ENCODE measurements at places on chromosomes 1 and 21.
A peak's percentile ranks its signal among the peaks of the same experiment; 100 is the strongest.

GRCh38 chr1:181846681-181847080 is 214.8 kb downstream of the ZNF648 start:
- no peaks in the 10 kb centered on the region for H3K27me3 ChIP-seq
- no peaks in the 10 kb centered on the region for H3K4me1 ChIP-seq
- DNase-seq: no peak
- no peaks in the 10 kb centered on the region for H3K36me3 ChIP-seq
- H3K27ac ChIP-seq: no peak overlapping the region

DNA sequence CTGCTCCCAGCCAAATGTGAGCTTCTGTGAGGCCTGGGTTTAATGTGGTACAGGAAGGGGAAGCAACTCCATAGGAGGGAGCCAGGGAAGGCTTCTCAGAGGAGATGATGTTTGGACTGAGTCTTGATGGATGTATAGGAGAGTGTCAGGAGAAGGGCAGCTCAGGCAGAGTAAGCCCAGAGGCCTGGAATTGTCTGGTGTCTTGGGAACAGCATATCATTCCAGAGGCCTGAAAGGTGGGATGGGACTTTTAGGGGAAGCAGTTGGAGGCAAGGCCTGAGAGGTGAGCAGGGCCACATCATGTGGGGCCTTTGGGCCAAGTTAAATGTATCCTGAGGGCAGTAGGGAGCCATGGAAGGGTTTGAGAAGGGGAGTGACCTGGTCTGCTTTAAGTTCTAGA is 148.6 kb upstream of the WNT4 start:
- no peak for DNase-seq
- H3K4me3 ChIP-seq: no peak overlapping the region
- peaks cover 6% of the 10 kb centered on the region for H3K4me1 ChIP-seq
- no peaks in the 10 kb centered on the region for H3K36me3 ChIP-seq

DNA sequence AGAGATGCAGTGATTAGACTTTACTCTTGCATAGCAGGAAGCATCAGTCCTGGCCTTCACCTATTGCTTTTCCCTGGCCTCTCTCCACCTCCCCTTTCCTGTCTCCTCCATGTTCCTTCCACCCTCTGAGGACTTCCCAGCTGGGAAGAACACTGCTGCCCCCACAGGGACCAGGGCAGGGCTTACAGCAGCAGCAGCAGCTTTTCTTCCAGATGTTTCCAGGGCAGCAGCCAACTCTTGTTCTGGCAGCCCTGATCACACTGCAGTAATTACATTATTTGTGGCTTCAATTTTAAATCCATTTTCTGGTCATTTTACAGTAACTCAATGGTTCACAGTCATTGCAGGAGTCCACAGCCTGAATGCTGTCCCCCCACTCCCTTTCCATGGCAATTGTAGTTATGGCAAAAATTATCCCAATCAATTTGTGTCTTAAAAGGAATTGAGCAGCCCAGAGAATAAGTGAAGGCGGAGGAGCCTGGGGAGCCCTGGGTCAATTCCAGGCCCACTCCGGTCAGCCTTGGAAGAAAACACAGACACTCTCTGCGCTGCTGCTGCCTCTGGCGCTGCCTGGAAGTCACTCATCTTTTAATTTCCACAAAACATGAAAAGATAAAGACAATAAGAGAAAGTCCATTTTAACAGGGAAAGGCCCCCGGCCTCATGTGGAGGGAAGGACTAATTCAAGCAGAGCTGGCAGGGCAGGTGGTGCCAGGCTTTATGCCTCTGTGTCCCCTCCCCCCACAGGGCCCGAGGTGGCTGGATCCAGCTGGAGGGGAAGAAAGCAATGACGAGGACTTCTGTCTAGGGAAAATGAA is 148.6 kb downstream of the GRIK3 start:
- H3K36me3 ChIP-seq: no peaks in the 10 kb centered on the region
- H3K4me3 ChIP-seq: no peak overlapping the region
- H3K27me3 ChIP-seq: no peaks in the 10 kb centered on the region
- DNase-seq: no peak

DNA sequence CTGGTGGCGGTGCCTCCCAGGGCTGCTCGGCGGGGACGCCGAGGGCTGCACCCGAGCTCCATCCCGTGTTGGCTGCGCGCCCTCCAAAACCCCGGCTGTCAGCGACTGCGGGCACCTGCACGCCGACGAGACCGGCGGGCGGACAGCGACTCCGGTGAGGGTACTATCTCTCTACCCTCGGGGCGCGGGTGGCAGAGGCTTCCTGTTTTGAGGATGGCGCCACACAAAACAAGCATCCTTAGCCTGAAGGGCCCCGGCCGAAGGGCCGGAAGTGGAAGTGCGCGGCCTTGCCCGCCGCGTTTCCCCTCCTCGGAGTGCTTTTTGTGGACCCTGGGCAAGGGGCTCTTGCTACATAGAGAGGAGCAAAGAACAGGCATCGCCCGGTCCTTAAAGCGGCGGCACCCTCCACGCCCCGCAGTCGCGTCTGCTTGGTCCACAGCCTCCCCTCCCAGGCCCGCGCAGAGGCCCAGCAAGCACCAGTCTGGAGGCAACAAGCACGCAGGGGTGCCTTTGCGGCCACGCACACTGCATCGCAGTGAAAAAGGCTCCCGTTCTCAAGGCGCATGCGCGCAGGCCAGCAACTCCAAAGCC is 561 bp upstream of the COQ8A start:
- DNase-seq: no peak
- H3K27ac ChIP-seq: peak overlapping the region; percentile 82
- no peaks in the 10 kb centered on the region for H3K27me3 ChIP-seq
- H3K36me3 ChIP-seq: no peaks in the 10 kb centered on the region

DNA sequence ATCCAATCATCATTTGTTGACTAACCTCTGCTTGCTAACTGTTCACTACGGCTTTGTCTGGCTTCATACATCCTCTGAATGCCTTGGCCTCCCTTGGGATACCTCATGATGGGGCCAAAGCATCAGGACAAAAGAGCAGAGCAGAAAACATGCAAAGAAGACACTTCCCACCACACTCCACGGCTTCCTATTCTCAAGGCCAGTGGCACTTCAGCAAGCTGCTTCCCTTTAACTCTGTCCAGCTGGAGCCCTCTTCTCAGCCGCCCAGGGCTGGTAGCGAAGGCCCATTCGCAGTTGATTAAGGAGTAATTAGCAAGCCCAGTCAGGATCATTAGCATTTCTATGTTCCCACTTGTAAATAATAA is 224.3 kb upstream of the FGGY start:
- H3K27ac ChIP-seq: no peak overlapping the region
- H3K4me1 ChIP-seq: peaks cover 5% of the 10 kb centered on the region
- no peaks in the 10 kb centered on the region for H3K27me3 ChIP-seq

DNA sequence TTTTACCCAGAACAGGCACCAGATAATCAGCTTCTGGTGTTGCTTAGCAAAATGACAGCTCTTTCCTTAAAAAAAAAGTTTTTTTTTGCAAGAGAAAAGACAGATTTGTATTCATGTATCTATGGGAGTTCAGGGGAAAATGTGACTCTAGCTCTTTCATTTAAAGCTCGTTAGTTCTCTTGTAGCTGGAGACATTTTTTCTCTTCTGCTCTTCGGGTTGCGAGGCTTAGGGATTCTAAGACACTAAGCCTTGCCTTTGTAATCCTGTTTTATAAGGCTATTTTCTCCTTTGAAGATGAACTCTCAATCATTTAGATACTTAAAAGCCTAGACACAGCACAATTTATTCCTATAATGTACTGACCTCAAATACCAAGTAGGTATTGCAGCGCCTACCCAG is 40.3 kb upstream of the EDARADD start:
- no peaks in the 10 kb centered on the region for H3K4me1 ChIP-seq
- no peak for DNase-seq
- no peaks in the 10 kb centered on the region for H3K36me3 ChIP-seq
- no peak overlapping the region for H3K27ac ChIP-seq
- H3K4me3 ChIP-seq: no peak overlapping the region

- H3K4me1 ChIP-seq: no peaks in the 10 kb centered on the region
- H3K4me3 ChIP-seq: no peak overlapping the region
- DNase-seq: peak; percentile 43
- H3K27me3 ChIP-seq: no peaks in the 10 kb centered on the region
- H3K36me3 ChIP-seq: no peaks in the 10 kb centered on the region
These were observed 176.0 kb downstream of the PLPP3 start for GRCh38 chr1:56403321-56403720.

DNA sequence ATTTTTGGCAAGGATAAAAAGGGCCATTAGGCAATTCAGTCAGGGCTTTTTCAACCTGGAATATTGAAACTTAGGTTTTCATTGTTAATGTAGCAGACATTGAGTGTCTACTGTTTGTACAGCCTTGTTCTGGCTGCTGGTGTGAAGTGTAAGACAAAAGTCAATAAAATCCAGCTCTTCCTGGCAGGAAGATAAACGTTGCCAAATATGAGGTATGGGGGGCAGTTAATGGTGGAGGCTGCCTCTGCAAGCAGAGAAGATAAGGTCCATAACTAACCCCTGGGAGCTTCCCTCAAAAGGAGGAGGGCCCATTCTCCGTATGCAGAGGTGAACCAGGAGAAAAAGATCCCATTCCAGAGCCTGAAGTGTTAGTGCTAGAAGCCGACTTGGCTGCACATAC is 19.5 kb upstream of the SHE start:
- no peak overlapping the region for H3K27ac ChIP-seq
- peaks cover 47% of the 10 kb centered on the region for H3K27me3 ChIP-seq
- no peak overlapping the region for H3K4me3 ChIP-seq
- no peak for DNase-seq
- H3K36me3 ChIP-seq: no peaks in the 10 kb centered on the region
- no peaks in the 10 kb centered on the region for H3K4me1 ChIP-seq

GRCh38 chr1:64595871-64596515 is 126.1 kb downstream of the CACHD1 start:
- H3K4me1 ChIP-seq: peaks cover 4% of the 10 kb centered on the region
- H3K4me3 ChIP-seq: no peak overlapping the region
- no peaks in the 10 kb centered on the region for H3K27me3 ChIP-seq

DNA sequence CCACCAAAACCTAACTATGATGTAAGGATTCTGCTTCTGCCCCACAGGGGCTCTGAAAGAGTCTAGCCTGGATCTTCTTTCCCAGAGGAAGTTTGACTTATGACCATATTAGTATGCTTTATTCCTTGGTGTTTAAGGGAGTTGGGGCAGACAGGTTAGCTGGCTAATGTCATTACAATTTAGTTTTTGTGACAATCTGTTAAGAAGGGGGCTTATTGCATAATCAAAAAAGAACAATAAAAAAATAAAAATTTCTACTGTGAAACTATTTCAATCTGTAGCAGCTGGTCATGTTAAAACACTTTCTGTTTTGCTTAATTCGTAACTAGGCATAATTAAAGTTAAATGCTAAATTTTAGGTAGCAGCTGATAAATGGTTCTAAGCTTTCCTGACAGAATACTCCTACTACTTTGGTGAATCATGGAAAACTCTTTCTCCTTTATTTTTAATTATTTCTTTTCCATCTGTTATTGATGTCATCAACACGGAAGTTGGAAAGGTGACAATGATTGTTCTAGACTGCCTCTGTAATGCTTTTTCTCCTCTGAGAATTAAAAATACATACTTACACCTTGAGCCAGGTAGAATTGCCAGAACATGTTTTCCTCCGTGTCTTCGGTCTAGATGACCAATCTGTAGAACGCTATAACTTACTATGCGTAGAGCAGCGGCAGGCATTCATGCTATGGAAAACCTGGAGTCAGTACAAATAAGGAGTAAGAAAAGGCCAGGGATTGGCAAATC is 18.6 kb downstream of the DYRK3 start:
- peaks cover 61% of the 10 kb centered on the region for H3K36me3 ChIP-seq
- DNase-seq: no peak
- peaks cover 12% of the 10 kb centered on the region for H3K27me3 ChIP-seq
- H3K4me3 ChIP-seq: no peak overlapping the region
- no peak overlapping the region for H3K27ac ChIP-seq
- H3K4me1 ChIP-seq: peaks cover 3% of the 10 kb centered on the region

- H3K27ac ChIP-seq: no peak overlapping the region
- no peak overlapping the region for H3K4me3 ChIP-seq
- no peaks in the 10 kb centered on the region for H3K27me3 ChIP-seq
- no peak for DNase-seq
- peaks cover 25% of the 10 kb centered on the region for H3K36me3 ChIP-seq
These were observed 16.3 kb downstream of the SLC19A1 start for GRCh38 chr21:45525910-45526306.

- DNase-seq: no peak
- no peaks in the 10 kb centered on the region for H3K36me3 ChIP-seq
- no peak overlapping the region for H3K4me3 ChIP-seq
- peaks cover 20% of the 10 kb centered on the region for H3K27me3 ChIP-seq
- H3K27ac ChIP-seq: no peak overlapping the region
These were observed 28.5 kb upstream of the CAMK1G start for GRCh38 chr1:209554761-209555611.

- peak; percentile 92 for DNase-seq
- H3K4me3 ChIP-seq: peak overlapping the region; percentile 43
- H3K27ac ChIP-seq: no peak overlapping the region
- peaks cover 27% of the 10 kb centered on the region for H3K36me3 ChIP-seq
These were observed 55.2 kb downstream of the SLC9A1 start for GRCh38 chr1:27099587-27100334.

DNA sequence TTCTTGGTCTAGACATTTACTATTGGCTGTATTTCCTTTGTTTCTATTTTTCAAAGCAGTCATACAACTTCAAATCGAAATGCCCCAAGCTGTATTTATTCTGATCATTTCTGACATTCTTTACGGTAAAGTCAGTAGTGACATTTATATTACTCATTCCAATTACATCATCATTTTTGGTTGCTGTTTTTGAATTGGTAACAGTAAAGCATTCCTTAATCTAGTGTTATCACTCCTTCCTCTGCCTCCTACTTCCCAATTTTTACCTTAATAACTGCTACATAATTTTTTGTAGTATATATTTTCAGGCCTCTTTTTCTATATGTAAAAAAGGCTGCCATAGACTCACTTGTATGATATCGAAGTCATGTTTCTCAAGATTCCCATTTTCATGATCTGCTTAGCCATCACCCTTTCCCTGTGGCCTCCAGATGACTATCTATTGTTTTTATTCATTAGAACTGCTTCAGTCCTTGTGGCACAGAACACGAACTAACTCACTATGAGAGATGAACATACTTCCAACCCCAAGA is 167.2 kb downstream of the RUNX1 start:
- H3K4me3 ChIP-seq: no peak overlapping the region
- H3K4me1 ChIP-seq: peaks cover 5% of the 10 kb centered on the region
- peak; percentile 79 for DNase-seq

GRCh38 chr1:221753828-221754188 is 11.9 kb upstream of the DUSP10 start:
- no peaks in the 10 kb centered on the region for H3K27me3 ChIP-seq
- no peak overlapping the region for H3K27ac ChIP-seq
- H3K36me3 ChIP-seq: no peaks in the 10 kb centered on the region
- H3K4me3 ChIP-seq: no peak overlapping the region
- H3K4me1 ChIP-seq: no peaks in the 10 kb centered on the region

DNA sequence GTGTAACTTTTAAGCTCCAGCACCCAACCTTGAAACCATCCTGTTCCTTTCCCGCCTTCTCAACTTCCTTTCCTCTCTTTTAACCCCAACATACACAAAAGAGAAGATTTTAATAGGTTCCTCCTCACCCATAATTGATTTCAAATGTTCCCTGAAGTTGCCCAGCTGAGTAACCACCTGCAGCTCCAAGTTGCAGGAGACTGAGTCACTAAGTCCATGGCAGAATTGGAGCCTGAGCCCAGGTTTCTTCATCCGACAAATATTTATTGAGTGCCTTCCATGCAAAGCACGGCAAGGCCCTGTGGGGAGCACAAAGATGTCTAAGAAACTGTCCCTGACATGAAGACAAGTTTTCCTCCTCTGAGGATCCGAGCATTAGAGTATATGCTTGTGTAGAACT is 97.7 kb downstream of the PAPPA2 start:
- no peaks in the 10 kb centered on the region for H3K4me1 ChIP-seq
- DNase-seq: no peak
- H3K36me3 ChIP-seq: no peaks in the 10 kb centered on the region
- no peak overlapping the region for H3K27ac ChIP-seq
- H3K27me3 ChIP-seq: no peaks in the 10 kb centered on the region
- no peak overlapping the region for H3K4me3 ChIP-seq

- no peaks in the 10 kb centered on the region for H3K27me3 ChIP-seq
- no peak overlapping the region for H3K27ac ChIP-seq
- H3K36me3 ChIP-seq: peaks cover 8% of the 10 kb centered on the region
- H3K4me3 ChIP-seq: no peak overlapping the region
- peaks cover 7% of the 10 kb centered on the region for H3K4me1 ChIP-seq
These were observed 20.4 kb downstream of the C21orf91 start for GRCh38 chr21:17798796-17799195.

Data from mesenchymal stem cell (in vitro differentiated cells and primary cell).